ENCODE measurements at places on chromosomes 11 and 22.

- H3K27me3 ChIP-seq: no peaks in the 10 kb centered on the region
- peaks cover 22% of the 10 kb centered on the region for H3K4me1 ChIP-seq
- H3K27ac ChIP-seq: no peak overlapping the region
- peak; percentile 80 for DNase-seq
Measured at GRCh38 chr11:12224537-12224893, 114.1 kb downstream of the MICAL2 start.

DNA sequence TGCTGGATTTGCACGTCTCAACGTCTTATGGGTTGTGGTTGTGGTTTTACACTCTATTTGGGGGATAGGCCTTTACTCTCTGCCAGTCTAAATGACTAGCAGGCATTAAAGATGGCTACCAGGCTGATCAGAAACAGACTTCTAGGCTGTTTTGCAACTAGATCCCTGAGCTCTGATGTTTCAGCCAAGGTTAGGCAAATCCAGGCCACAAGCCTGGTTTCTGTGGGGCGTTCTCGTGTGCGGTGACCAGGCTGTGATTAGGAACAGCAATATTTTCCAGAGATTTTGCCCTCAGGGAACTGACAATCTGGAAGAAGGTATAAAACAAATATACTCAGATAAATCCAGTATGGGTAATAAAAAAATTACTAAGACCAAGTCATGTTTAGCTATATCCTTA, 502.4 kb downstream of the INSC start:
- H3K4me1 ChIP-seq: peaks cover 6% of the 10 kb centered on the region
- no peak overlapping the region for H3K27ac ChIP-seq
- no peaks in the 10 kb centered on the region for H3K27me3 ChIP-seq
- H3K4me3 ChIP-seq: no peak overlapping the region
- no peak for DNase-seq

DNA sequence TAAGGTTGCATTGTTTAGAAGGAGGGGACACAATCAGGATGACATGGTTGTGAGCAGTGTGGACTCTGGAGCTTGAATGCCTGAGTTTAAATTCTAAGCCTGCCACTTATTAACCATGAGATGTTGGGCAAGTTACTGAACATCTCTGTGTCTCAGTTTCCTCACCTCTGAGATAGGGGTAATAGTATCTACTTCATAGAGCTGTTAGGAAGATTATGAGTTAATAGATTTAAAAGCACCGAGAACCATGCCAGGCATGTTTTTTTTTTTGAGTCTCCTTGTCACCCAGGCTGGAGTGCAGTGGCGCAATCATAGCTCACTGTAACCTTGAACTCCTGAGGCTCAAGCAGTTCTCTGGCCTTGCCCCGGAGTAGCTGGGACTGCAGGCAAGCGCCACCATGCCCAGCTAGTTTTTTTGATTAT, 33.3 kb downstream of the ST14 start:
- no peak for DNase-seq
- H3K4me1 ChIP-seq: no peaks in the 10 kb centered on the region
- H3K4me3 ChIP-seq: no peak overlapping the region
- no peak overlapping the region for H3K27ac ChIP-seq
- no peaks in the 10 kb centered on the region for H3K27me3 ChIP-seq
- no peaks in the 10 kb centered on the region for H3K36me3 ChIP-seq

DNA sequence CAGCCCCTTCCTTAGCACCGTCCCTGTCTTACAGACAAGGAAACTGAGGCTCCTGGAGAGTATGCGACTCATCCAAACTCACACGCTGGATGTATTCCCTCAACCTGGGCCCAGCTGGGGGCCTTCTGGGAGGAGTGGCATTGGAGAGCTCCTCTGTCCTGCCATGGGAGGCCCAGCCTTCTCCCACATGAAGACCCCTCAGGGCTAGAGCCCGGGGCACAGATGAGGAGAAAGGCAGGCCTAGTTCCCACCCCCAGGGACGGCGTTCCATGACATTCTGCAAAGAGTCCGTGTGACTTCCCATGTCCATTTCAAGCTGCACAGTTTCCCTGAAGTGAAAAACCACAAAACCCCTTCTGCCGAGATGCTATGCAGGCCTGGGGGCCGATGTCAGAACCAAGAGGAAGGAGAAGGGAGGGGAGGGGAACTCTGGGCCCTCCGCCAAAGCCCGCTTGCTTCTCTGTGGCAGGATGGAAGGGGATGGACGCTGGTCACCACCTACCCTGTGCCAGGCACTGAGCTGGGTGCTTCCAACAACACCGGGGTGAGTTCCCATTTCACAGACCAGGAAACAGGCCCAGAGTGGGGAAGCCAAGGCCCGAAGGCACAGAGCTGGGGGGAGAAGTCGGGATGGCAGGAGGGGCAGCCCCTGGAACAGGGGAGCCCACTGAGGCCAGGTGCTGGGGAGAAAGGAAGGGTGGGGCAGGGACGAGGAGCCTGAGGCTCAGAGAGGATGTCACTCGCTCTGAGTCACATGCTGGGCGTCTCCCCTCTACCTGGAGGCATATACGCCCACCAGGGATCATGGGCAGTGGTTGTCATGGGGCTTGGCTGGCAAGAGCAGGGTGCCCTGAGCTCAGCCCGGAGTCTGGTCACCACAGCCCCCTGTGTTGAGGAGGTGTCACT, 15.7 kb downstream of the RAC2 start:
- H3K36me3 ChIP-seq: no peaks in the 10 kb centered on the region
- H3K4me1 ChIP-seq: no peaks in the 10 kb centered on the region
- no peak overlapping the region for H3K27ac ChIP-seq
- no peak for DNase-seq

- DNase-seq: peak; percentile 53
- H3K27ac ChIP-seq: no peak overlapping the region
- H3K27me3 ChIP-seq: no peaks in the 10 kb centered on the region
- H3K36me3 ChIP-seq: no peaks in the 10 kb centered on the region
- no peaks in the 10 kb centered on the region for H3K4me1 ChIP-seq
- no peak overlapping the region for H3K4me3 ChIP-seq
Measured at GRCh38 chr11:121762820-121763219, 310.1 kb upstream of the SORL1-AS1 start.

DNA sequence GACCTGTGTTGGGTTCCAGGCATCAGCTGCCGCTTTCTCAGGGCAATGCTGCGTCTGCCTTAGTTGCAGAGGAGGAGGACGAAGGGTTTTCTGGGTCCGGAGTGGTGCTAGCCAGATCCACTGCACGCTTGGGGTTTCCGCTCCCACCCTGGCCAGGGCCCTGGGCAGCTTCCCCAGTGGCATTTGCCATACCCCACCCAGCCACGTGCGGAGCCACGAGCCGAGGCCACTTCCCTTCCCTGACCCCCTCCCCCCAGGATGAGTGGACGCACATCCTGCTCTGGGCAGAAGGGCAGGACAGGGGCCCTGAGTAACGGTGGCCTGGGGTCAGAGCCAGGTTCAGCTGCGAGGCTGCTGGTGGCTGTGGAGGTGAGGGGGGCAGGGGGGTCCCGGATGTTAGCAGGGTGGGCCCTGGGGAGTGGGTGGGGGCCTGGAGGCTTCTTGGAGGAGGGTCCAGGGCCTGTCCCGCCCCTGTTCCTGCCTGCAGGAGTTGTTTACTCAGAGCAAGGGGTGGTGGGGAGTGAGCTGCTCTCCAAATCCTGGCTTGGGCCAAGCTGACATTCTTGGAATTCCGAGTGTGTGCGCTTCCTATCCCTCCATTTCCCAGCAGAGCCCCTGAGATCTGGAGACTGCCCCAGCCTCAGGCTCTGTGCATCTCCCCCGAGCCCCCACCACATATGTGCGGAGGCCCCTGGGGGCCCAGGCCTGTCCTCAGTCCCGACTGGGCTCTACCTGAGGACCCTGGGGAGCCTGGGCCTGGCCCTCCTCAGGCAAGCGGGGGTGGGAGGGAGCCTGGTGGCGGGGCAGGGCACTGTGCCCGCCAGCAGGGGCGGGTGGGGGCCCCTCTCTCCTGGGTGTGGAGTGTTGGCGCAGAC, 1.4 kb downstream of the TSPAN4 start:
- H3K4me3 ChIP-seq: peak overlapping the region; percentile 93
- peak overlapping the region; percentile 94 for H3K27ac ChIP-seq
- H3K36me3 ChIP-seq: peaks cover 3% of the 10 kb centered on the region

- H3K4me1 ChIP-seq: peaks cover 37% of the 10 kb centered on the region
- DNase-seq: no peak
- no peak overlapping the region for H3K4me3 ChIP-seq
- H3K27me3 ChIP-seq: no peaks in the 10 kb centered on the region
Measured at GRCh38 chr11:581752-582151, 5.5 kb downstream of the PHRF1 start.

DNA sequence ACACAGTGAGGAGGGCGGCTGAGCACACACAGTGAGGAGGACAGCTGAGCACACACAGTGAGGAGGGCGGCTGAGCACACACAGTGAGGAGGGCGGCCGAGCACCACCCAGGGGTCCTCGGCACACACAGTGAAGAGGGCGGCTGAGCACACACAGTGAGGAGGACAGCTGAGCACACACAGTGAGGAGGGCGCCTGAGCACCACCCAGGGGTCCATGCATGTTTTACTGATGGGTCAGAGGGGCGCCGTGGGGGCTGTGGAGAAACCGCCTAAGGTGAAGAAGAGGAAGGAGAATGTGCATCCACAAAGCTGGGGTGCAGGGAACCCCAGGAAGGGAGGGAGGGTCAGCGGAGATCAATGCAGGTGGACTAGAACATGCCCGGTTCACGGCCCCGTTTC, 461.8 kb downstream of the BRD1 start:
- H3K27me3 ChIP-seq: peaks cover 17% of the 10 kb centered on the region
- no peaks in the 10 kb centered on the region for H3K4me1 ChIP-seq
- no peak for DNase-seq
- H3K36me3 ChIP-seq: no peaks in the 10 kb centered on the region
- no peak overlapping the region for H3K4me3 ChIP-seq

DNA sequence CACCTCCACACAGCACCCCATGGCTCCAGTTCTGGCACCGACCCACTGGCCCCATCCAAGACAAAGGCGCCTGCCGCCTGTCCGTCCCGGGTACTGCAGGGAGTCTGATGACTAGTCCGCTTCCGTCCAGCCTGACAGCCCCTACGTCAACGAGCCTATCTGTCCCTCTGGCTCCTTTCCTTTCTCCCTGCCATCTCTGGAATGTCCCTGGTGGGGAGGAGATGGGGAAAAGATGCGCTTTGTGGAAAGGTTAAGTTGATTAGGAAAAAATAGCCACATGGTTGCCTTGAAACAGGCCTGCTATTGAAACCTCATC, 10.4 kb downstream of the PDGFB start:
- H3K4me1 ChIP-seq: peaks cover 74% of the 10 kb centered on the region
- DNase-seq: peak; percentile 90
- peak overlapping the region; percentile 87 for H3K27ac ChIP-seq
- H3K36me3 ChIP-seq: peaks cover 6% of the 10 kb centered on the region
- H3K4me3 ChIP-seq: peak overlapping the region; percentile 38

DNA sequence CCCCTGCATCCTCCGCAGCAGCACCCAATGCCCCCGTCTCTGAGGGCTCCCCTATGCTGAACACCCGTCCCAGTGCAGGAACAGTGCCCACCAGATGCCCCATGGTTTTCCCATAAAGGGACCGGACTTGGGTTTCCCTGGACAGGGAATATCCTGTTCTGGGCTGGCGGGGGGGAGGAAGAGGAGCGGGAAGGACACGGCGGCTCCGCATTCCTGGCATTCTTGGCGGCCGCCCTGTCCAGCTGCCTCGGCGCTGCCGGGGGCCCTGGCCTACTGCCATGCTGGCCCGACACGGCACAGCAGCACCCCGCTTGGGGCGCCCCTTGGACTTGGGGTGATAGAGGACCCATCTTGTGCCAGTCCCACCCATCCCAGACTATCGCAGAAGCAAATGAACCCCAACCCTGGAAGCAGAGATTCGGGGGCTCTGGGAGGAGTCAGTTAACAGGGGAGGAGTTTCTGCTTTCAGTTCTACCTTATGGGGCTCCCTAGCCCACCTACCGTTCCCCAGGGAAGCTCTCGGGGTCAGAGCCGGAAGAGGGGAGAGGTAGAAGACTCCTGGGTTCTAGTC, 23.7 kb upstream of the CBX7 start:
- peaks cover 45% of the 10 kb centered on the region for H3K4me1 ChIP-seq
- no peak overlapping the region for H3K4me3 ChIP-seq
- DNase-seq: peak; percentile 74
- H3K27ac ChIP-seq: peak overlapping the region; percentile 56

DNA sequence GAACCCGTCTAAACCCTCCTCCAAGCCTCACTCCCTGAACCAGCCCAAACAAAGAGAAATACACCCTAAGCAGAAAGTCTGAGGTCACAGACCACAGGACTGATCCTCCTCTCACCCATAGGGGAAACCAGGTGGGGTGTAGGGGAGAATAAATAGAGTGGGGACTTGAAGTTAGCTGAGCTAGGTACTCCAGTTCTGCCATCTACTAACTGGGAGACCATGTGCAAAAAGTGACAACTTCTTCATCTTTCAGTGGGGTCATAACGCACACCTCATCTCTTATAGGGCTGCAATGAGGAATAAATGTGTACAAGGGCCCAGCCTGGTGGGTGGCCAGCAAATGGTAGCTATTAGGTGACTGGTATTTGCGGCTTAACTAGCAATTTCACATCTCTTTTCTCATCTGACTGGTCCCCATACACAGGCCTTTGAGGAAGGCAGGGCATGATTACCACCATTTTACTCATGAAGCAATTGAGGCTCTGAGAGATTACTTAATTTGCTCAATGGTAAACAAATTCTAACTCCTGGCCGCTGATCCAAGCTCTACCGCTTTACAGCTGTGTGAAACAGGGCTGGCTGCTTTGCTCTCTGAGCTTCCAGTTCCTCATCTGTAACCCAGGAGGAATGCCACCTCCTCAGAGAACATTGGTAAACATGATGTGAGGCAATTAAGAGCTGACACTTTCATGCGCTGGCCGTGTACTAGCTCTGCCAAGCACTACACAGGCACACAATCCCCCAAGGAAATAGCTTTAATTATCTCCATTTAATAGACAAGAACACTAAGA, 16.6 kb downstream of the TBC1D10A start:
- no peak overlapping the region for H3K27ac ChIP-seq
- H3K4me1 ChIP-seq: peaks cover 31% of the 10 kb centered on the region
- DNase-seq: no peak
- H3K36me3 ChIP-seq: no peaks in the 10 kb centered on the region
- no peak overlapping the region for H3K4me3 ChIP-seq

DNA sequence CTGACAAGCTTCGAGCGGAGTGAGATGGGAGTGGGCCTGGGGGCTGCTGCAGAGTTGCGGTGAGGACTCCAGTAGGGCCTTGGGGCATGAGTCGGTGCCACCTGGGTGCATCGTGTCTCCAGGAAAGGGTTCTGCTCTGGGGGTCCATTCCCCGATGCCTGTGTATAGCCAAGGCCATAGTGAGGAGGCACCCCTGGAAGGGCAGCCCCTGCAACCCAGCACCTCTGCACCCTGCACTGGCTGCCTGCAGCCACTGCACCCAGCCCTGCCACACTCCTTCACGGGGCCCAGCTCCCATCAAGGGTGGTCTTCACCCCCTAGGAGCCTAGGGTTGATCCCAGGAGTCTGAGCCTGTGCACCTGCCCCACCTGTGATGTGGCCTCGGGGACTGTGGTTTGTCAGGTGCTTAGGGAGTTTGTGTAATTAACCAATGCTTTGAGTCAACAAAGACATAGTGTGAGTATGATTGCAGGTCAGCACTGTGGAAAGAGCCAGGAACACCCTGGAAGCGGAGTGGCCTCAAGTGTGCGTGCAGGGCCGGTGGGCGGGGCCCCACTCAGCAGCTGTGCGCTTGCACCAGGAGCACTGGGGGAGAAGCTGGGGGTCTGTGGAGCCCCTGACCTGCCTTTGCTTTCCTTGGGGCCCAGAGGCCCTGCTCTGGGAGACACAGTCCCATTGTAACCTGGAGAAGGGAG, 1299.3 kb downstream of the BRD1 start:
- no peaks in the 10 kb centered on the region for H3K36me3 ChIP-seq
- H3K4me1 ChIP-seq: no peaks in the 10 kb centered on the region
- no peak overlapping the region for H3K27ac ChIP-seq
- DNase-seq: no peak
- no peak overlapping the region for H3K4me3 ChIP-seq
- H3K27me3 ChIP-seq: peaks cover 2% of the 10 kb centered on the region
